ENCODE measurements at places on chromosomes 1 and 21. TPM values are rescaled to one million over a fixed set of nuclear protein-coding genes. Genes with fewer than 3 reads are reported as not detected.

VWA5B1 gene
- total RNA-seq = 0.29 TPM

- no peak overlapping the region for H3K27ac ChIP-seq
- H3K4me3 ChIP-seq = no peak overlapping the region
- H3K4me1 ChIP-seq = no peaks in the 10 kb centered on the region
- H3K36me3 ChIP-seq = no peaks in the 10 kb centered on the region
Measured at GRCh38 chr1:235907187-235907896, 40.6 kb upstream of the LYST start.

DNA sequence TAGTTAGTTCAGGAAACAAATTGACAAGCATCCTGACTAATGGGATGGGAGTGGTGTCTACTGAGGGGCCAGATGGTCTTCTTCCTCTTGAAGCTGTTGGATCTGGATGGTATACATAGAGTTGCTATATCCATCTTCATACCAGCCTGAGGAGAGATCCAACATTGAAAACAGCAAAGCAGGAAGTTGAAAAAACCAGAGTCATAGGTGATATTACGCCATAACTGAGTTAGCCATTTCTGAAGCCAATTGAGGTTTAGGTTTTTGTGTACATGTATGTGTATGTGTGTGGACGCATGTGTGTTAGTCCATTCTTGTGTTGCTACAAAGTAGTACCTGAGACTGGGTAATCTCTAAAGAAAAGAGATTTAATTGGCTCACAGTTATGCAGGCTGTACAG lies 2.3 kb upstream of the TSPAN2 start:
- peaks cover 5% of the 10 kb centered on the region for H3K27me3 ChIP-seq
- no peaks in the 10 kb centered on the region for H3K36me3 ChIP-seq
- DNase-seq = no peak
- no peak overlapping the region for H3K4me3 ChIP-seq
- H3K4me1 ChIP-seq = no peaks in the 10 kb centered on the region
- no peak overlapping the region for H3K27ac ChIP-seq

GRCh38 chr1:87956750-87957149 lies 628.1 kb downstream of the LMO4 start:
- H3K4me1 ChIP-seq = no peaks in the 10 kb centered on the region
- H3K27me3 ChIP-seq = no peaks in the 10 kb centered on the region
- H3K36me3 ChIP-seq = no peaks in the 10 kb centered on the region
- H3K27ac ChIP-seq = no peak overlapping the region
- H3K4me3 ChIP-seq = no peak overlapping the region
- DNase-seq = no peak

C1QTNF12 gene
- total RNA-seq = not detected
